ENCODE measurements at places on chromosomes 1 and 21.

DNA sequence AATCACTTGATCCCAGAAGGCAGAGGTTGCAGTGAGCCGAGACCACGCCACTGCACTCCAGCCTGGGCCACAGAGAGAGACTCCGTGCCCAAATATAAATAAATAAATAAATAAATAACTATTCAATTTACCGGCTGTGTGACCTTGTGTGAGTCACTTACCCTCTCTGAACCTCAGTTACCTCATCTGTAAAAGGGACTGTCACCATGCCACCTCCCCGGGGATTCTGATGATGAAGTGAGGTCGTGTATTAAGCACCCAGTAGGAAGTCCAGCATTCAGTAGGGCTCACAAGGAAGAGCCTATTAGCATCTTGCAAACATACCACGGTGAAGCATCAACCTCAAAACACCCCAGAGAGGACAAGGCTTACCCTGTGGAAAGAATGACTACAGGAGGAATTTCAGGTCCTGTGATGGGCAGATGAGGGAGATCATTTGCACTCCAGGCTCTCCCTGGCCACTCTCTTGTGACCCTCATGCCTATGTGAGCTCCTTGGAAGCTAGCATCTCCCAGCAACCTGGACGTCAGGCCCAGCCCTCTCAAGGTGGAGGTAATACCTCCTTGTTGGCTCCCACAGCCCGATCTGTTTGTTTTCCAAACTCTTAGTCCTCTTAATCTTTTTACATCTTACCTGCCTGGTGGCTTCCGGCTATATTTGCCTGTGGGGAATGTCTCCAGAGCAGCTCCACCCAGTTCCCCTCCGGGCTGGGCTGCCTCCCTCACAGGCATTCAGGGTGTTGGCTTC is 7.6 kb upstream of the C1QA start:
- no peak for DNase-seq

- DNase-seq: no peak
Measured at GRCh38 chr1:85570446-85571180, 9.9 kb upstream of the CCN1 start.

GRCh38 chr21:42779431-42779861 is 99.9 kb downstream of the WDR4 start:
- DNase-seq: no peak

- DNase-seq: no peak
Measured at GRCh38 chr1:96416111-96416595, 305.4 kb upstream of the PTBP2 start.

DNA sequence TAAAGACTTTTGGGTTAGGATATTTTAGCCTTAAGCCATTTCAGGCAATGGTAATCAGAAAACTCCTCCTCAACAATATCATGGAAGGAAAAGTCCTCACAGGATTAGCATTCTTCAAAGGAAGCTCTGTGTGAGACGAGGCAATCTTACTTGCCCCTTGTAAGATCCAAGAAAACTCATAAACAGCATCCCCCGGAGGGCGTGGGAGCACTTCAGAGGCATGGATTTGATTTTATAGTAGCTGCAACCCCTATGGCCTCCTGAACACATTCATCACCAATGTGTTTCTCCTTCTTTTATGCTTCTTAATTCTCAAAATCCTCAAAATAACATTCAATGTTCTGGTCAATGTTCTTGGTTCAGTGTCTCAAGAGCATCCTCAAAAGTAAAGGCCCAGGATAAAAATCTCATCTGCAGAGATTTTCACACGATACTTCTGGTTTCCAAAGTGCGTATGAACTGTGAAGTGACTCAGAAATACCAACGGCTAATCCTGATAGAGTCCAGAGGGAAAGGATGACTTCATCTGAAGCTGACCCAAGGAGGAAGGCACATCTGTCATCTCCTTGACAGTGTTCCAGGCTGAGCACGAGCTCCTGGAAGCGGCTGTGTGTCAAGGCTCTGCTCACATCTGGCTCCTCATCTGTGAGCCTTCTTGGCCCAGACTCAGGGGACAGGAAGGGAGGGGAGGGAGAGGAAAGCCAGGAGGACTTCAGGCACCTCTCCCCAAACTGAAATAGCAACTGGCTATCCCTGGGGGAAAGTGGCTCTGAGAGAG is 49.3 kb upstream of the PSEN2 start:
- DNase-seq: no peak

- no peak for DNase-seq
Measured at GRCh38 chr1:22527555-22528296, 35.6 kb upstream of the EPHA8 start.

DNA sequence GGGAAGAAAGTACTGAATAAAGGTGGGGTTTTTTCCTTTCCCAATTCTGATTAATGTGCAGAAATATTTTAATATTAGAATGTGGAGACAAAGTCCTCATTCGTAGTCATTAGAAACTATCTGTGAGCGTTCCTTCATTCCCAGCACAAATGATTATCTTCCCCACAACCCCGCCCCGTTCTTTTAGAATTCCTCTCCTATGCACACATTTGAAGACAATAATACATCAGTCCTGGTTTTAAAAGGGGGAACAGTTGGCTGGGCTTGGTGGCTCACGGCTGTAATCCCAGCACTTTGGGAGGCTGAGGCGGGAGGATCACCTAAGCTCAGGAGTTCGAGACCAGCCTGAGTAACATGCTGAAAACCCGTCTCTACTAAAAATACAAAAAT is 876 bp downstream of the ALDH9A1 start:
- DNase-seq: no peak

DNA sequence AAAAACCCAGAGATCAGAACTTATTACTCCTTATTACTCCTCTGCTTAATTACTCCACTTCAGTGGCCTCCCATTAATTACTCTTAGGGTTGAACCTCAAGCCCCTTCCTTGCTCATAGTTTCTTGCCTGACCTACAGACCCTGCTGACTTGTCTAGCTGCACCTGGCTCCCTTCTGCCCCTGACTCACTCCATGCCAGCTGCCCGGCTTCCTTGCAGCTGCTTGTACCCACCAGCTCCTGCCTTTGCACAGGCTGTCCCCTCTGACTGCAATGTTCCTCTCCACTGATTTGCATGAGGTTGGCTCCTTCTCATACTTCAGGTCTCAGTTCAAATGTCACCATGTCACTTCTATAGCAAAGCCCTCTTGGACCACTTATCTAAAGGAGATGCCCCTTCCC is 1.9 kb upstream of the PTPRU start:
- no peak for DNase-seq

DNA sequence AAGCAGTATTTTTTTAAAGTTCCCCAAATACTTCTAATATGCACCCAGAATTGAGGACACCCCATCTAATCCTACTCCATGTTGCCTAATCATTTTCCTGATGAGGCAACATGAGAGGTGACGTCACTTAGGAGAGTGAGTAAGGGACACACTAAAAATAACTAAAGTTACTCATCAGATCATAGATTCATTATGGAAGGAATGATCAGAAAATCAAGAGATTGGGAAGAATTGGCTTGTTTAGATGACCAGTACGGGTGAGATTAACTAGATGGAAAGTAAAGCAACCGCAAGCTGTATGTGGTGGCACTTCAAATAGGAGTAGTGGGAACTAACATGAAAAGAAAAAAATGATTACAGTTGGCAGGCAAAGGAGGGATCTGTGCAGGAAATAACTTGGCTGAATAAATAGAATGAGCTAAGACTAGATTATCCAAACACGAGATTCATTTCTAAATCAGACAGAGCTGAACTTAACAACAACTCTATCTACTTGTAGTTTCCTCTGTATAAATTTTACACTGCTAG is 61.4 kb upstream of the CXADR start:
- no peak for DNase-seq

GRCh38 chr1:17599954-17600300 is 60.4 kb downstream of the ARHGEF10L start:
- DNase-seq: no peak

DNA sequence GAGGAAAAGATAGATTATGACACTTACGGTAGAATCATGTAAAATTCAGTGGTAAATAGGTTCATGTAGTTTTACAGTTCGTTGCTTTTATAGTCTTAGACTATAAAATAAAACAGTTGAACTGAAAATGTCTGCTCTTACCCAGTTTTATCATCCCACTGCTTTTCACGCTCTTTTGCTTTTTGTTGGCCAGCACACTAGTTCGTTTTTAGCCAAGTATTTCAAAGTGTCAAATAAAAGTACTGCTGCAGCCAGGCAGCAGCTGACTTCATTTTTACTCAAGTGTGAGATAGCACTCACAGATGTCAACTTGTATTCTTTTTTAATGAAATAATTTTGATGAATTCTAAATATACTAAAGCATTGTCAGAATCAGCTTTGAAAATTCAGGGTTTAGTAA is 18.5 kb upstream of the BTG3 start:
- no peak for DNase-seq

GRCh38 chr1:56795870-56796269 is 23.3 kb downstream of the FYB2 start:
- no peak for DNase-seq

- DNase-seq: no peak
Measured at GRCh38 chr1:240650877-240651276, 38.9 kb upstream of the GREM2 start.

- no peak for DNase-seq
Measured at GRCh38 chr1:94862718-94863117, 42.6 kb downstream of the SLC44A3 start.

DNA sequence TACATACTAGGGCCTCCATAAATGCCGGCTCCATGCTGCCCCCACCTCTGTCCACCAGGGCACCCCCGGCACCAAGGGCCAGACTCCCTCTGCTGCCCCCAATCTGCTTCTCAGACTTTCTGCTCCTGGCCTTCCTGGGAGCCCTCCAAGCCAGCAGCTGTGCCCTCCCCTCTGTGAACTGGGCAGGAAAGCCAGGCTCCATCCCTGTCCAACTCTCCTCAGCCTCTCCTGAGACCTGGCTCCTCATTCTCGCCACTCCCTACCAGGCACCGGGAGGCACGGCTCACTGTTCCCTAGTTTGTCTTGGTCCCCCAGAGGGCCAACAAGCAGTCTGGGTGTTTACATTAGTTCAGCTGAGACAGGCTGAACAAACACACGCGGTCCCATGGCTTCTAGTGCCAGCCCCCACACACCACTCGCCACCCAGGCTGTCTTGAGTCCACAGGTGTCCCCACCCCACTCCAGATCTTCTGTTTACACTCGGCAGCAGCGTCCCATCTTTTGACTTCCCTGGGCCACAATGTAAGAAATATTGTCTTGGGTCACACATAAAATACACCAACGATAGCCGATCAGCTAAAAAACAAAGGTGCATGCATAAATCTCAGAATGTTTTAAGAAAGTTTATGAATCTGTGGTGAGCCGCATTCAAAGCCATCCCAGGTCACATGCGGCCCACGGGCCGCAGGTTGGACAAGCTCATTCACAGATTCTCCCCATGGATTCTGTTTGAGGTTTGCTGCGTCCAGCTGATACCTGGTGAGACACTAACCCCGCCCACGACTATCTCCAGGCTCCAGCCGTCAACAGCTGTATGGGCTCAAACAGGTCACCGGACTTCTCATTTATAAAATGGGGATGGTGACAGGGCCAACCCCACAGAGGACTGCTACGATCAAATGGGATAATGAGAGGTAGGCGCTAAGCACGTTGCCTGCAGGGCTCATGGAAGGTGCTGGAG is 29.5 kb upstream of the ECE1 start:
- DNase-seq: no peak

DNA sequence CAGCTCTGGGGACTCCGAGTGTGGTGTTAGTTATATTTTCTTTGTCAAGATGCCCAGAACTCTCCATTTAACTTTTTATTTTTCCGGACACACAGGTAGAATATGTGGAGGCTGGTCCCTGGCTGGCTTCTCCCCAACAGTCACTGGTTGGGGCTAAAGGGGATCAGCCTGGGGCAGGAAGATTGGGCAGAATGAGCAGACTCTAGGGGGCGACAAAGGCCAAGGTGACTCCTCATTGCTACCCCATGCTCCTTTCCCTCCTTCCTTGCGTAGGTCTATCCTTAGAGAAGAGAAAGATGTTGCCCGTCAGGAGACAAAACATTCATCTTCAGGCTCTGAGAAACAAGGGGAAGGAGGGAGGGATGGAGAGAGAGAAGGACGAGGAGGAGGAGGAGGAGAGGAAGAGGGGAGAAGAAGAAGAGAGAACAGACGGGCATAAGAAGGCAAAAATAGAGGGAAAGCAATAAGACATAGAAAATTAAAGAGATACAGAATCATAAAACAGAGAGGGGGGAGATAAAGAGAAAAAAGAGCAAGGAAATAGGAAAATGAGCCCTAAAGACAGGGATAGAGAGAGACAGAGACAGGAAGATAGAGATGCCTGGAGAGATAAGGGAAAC is 89.9 kb downstream of the FOXD2 start:
- no peak for DNase-seq

- DNase-seq: no peak
Measured at GRCh38 chr1:54136269-54136896, 16.4 kb downstream of the CDCP2 start.

DNA sequence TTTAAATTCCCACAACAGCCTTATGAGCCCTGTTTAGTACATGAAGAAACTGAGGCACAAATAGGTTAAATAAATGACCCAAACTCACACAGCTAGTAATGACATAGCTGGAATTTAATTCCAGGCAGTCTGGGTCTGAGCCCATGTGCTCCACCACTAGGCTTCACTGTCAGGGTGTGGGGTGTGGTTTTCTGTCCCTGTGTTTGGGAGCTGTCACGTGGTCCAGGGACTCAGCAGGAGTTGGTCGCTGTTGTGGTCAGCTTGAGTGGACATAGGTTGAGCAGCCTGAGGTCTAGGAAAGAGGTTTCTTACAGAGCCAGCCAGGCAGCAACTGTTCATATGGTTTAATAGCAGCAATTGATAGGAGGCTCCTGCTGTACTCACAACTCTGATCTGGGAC is 28.0 kb upstream of the KCNA10 start:
- DNase-seq: no peak

GRCh38 chr21:33070998-33071769 is 1.2 kb downstream of the OLIG1 start:
- DNase-seq: no peak

- no peak for DNase-seq
Measured at GRCh38 chr21:32777269-32777668, 5.7 kb upstream of the PAXBP1 start.

DNA sequence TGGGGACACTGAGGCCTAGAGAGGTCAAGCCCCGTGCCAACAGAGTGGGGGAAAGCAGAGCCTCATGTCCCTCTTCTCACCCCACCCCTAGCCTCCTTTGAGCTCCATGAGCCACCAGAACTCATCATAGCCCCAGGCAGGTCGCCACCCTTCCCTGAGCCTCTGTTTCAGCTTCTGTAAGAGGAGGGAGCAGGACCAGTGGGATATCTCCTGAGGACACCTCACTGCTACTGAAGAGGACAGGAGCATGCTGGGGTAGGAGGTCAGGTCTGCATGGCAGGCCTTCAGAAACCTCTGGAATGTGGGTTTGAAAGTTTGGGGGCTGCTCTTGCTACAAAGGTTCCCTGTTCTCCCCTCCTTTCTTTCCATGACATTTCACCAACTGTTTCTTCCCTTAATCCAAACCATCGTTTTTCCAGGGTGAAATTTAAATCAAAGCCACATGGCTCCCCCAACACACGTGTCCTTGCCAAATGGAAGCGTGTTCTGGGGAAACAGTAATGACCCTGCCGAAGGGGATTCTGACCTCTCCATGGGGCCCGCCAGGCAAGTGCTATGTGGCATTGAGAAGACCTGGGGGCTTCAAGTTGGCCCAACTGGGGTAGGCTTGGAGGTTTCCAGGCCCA is 88.1 kb upstream of the RUNX3 start:
- DNase-seq: no peak
